Naive thymus-derived CD4-positive, alpha-beta T cell (primary cell): ENCODE measurements at places on chromosomes 2 and 18. TPM values are rescaled to one million over a fixed set of nuclear protein-coding genes. Genes with fewer than 3 reads are reported as not detected.

The EML6 gene
- total RNA-seq, result 1.5 TPM

DNA sequence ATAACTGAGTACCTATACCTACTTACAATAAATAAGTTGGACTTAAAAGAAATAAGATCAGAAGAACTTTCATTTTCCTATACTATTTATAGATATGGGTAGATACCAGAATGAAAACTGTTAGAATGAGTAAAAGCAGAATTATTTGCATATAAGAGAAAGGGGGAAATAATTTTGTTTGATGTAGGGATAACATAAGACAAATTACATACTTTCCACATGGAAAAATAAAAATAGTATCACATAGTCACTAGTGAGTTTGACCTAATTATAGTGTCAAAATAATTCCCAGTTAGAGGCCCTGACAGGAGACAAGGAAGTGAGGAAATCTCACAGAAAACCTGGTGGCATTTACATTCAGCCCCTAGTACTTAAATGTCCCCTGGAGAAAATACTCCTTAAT, 28.6 kb downstream of the KCMF1 start:
- no peak overlapping the region for H3K27ac ChIP-seq
- H3K36me3 ChIP-seq, result no peaks in the 10 kb centered on the region
- DNase-seq, result no peak
- H3K4me1 ChIP-seq, result peaks cover 16% of the 10 kb centered on the region

- H3K36me3 ChIP-seq, result no peaks in the 10 kb centered on the region
- H3K4me1 ChIP-seq, result peaks cover 15% of the 10 kb centered on the region
- no peak overlapping the region for H3K4me3 ChIP-seq
- H3K27ac ChIP-seq, result no peak overlapping the region
- H3K27me3 ChIP-seq, result peaks cover 2% of the 10 kb centered on the region
Measured at GRCh38 chr18:57432140-57432539, 3.0 kb upstream of the ONECUT2 start.

DNA sequence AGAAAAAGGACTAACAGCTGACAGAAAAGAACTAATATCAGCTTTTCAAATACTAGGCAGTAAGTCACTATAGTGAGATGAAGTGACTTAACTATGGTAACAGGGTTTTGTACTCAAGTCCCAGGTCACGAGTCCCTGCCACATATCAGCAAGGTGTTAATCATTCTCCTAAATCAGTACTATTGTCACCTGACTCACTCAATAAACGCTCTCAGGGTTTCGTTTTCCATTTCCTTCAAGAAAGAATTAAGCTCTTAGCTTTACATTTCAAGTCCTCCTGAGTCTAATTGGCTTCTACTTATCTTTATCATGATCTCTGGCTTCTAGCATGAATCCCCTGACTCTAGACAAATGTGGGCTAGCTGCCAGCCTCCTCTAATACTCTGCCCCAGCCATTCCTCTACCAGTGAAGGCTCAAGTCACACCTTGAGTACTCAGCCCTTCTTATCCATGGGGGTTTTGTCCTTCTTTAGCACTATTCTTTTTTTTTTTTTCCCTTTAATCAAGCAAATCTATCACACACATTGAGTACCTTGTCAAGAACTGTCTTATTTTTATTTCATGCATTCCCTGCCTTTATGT, 20.0 kb downstream of the BUB1 start:
- no peak overlapping the region for H3K27ac ChIP-seq
- peaks cover 5% of the 10 kb centered on the region for H3K4me1 ChIP-seq
- H3K27me3 ChIP-seq, result no peaks in the 10 kb centered on the region
- H3K36me3 ChIP-seq, result no peaks in the 10 kb centered on the region
- H3K4me3 ChIP-seq, result no peak overlapping the region

DNA sequence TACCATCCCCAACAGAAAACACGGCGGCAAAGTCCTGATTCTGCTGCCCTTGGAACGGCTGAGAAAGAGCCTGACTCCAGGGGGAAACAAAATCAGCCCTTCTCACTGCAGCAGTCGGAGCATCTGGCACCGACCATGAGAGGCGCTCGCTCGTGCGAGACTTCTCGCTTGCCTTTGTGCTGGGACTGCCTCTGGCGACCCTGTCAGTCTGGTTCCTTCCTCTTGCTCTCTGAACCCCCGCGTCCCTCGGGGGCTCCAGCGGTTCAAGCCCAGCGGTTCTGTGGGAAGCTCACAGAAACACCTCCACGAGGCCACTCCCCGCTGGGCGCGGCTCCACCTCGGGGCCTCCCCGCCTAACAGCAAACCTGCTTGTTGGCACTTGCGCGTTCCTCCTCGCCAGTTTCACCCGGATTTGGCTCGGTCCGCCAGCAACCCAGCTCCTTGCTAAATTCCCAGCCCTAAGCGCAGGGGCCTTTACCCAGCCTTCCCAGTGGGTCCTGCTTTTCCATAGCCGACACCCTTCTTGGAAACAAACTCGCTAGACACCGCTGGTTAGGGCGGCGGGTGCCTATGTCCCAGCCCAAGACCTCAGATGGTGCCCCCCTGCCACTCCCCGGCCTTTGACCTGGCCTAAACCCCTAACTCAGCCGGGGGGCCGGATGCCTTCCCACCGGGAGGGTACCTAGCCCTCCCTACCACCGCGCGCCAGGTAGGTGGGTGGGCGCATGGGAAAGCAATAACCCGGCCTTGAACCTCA, 2.2 kb downstream of the RND3 start:
- no peaks in the 10 kb centered on the region for H3K36me3 ChIP-seq
- no peaks in the 10 kb centered on the region for H3K27me3 ChIP-seq
- H3K4me3 ChIP-seq, result no peak overlapping the region
- no peaks in the 10 kb centered on the region for H3K4me1 ChIP-seq
